ENCODE measurements at places on chromosomes 2 and 18.

GRCh38 chr2:3625186-3625585, 30.3 kb downstream of the COLEC11 start:
- DNase-seq, result no peak

DNA sequence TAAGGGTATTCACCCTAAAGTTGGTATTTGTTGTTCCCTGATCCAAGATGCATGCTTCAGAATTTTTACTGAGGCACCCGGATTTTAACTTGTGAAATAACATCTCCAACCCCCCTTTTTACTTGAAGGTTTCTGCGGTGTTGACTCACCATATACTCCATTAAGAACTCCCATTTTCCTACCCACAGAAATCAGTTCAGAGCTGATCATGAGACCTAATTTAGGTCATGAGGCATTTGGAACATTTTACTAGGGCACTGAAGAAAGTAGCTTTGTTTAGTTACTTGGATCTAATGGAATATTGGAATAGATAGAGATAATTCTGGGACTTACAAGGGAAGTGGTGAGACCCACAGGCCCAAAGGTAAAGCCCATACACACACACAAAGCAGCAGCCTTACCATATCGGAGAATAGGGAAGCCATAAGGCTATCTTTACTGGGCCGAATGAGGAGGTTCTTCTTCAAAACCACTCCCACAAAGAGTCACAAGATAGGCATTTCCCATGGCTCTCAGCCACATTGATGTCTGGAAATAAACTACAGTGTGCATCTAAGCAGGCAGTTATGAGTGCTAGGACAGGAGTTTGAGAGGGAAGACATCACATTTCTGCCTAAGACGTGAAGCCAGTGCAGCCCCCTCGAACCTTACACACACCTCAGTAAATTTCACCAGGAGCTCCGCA, 681.0 kb upstream of the LRRTM4 start:
- no peak for DNase-seq

GRCh38 chr2:174967691-174968260, 37.4 kb downstream of the CHN1 start:
- DNase-seq, result no peak

GRCh38 chr2:172339371-172340010, 87.9 kb upstream of the ITGA6 start:
- no peak for DNase-seq

DNA sequence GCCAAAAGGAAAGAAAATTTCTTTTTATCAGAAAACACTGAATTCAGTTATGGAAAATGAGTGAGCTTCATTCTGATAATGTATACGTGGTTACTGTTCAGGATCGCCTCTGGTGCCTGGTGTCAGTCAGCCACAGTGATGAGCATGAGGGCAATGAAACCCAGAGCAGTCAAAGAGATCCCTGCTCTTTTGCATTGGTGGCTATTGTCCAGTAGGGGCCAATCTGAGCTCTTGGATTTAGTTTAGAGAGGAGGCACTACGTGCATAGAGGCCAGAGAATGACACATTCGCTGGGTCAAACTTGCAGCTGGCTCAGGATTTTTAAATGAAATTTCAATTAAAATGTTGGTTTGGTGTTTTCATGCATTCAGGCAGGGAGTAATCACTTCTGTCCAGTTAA, 522.9 kb downstream of the TMEM182 start:
- no peak for DNase-seq

DNA sequence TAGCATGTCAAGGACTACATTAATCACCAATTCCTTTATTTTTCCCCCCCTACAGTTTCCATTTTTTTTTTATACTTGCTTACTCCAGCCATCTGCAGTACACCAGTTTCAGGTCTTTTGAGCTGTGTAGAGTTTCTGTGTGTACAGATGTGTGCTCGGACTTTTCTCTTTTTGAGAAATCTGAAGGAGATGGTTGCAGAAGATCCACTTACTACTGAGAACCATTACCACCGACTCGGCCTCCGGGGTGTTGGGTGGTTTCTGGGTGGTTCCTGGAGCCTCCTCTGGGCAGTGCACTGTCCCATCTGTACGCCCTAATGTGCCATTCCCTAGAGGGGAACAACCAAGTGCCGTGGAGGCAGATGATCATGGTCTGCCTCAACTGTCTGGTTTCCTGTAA, 15.4 kb upstream of the LYPD6B start:
- no peak for DNase-seq

- no peak for DNase-seq
Measured at GRCh38 chr2:173417341-173417740, 62.7 kb downstream of the CDCA7 start.

Data from substantia nigra (tissue), 51 donors.